ENCODE measurements at places on chromosomes 3 and 15. TPM values are rescaled to one million over a fixed set of nuclear protein-coding genes. Genes with fewer than 3 reads are reported as not detected.

Gene EIF4E3
- 12.4 TPM for total RNA-seq

DNA sequence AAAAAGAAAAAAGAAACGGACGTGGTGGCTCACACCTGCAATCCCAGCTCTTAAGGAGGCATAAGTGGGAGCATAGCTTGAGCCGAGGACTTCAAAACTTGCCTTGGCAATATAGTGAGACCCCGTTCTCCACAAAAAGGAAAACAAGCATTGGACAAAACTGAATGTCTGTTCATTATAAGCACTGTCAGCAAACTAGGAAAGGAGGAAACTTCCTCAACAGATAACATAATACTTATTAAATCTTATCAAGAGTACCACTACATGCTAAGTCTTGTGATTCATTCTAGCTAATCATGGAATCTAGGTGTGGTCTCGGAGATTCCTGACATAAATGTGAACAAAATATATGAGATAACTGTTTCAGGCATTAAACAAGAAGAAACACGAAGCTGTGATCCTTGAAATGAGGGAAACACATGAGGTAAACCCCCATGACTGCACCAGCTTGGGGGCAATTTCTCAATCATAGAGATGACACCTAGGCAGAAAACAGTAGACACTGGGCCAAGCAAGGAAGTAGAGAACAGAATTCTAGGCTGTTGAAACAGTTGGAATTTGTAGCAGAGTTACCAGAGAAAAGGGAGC lies 33.3 kb downstream of the TRPM7 start:
- no peak for DNase-seq

Gene ARPIN
- 32.8 TPM for total RNA-seq

DNA sequence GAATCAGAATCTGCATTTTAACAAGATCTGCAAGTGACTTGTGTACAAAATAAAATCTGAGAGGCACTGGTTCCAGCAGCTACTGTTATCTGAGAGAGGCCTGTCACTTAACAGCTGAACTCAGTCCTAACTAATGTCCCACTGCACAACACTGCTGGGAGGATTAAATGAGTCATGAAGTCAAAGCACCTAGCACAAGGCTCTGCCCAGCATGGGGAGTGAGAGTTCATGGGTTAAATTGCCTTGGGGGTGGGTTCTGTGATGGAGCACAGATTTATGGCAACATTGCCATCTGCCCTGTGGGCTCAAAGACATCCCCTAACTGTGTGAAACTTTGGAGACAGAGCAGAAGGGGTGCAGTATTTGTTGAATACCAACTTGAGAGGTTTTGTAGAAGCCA lies 250.9 kb downstream of the PLCL2 start:
- no peak for DNase-seq

DNA sequence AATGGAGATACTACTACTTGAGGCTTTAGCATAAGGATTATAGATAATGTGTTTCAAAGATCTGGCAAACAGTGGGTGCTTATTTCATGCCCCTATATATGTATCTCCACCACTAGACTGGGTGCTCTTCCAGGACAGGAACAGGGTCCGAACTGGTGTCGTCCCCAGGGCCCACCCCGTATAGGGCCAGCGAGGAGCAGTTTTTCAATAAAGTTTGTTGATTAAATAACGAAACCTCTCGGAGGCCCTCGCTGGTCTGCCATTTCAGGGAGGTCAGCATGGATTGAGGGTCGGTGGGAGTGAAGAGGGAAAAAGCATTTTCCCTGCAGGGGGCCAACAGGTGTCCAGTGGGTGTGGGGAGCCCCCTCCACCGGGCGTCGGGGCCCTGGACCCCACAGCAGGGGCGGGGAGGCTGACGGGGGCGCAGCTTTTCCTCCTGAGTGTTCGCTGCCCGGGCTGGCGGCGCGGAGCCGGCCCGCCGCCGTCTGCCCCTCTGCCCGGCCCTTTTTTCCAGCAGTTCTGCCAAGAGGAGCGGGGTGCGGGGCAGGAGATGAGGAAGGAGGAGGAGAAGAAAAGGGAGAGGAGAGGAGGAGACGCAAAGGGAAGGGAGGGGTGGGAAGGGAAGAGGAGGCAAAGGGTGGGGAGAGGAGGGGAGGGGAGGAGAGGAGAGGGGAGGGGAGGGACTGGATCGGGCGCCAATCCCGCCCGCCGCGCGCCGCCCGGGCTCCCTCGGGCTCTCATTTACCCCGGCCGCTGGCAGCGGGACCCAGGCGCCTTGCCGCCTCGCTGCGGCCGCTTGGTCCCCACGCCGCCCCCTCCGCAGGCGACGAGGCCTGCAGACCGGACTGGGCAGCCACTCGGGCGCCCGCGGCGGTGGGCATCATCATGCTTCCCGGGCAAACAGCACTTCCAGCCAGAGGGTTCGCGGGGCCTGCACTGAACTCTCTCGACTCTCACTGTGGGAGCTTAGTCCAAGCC lies 66.3 kb downstream of the ISG20 start:
- DNase-seq, result peak; percentile 64

- no peak for DNase-seq
These were observed 307.1 kb downstream of the TLE3 start for GRCh38 chr15:69790632-69791031.

- no peak for DNase-seq
These were observed 81.6 kb downstream of the MCTP2 start for GRCh38 chr15:94312946-94313345.

GRCh38 chr3:181555681-181556080 lies 156.0 kb upstream of the SOX2 start:
- DNase-seq, result no peak
